ENCODE measurements at places on chromosomes 5 and 9. TPM values are rescaled to one million over a fixed set of nuclear protein-coding genes. Genes with fewer than 3 reads are reported as not detected.

Gene GPR21
- total RNA-seq: 1.2 TPM

DNA sequence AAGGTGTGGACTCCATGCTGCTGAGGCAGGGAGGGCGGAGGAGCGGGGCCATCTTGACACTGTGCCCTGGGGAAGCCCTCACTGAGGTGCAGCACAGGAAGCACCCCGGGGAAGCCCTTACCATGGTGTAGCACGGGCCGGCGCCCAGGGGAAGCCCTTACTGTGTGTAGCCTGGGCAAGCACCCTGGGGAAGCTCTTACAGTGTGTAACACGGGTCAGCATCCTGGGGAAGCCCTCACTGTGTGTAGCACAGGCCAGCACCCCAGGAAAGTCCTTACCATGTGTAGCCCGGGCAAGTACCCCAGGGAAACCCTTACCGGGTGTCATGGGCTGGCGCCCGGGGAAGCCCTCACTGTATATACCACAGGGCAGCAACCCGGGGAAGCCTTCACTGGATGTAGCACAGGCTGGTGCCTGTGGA is 62.6 kb upstream of the ZNF354B start:
- no peak for DNase-seq

DNA sequence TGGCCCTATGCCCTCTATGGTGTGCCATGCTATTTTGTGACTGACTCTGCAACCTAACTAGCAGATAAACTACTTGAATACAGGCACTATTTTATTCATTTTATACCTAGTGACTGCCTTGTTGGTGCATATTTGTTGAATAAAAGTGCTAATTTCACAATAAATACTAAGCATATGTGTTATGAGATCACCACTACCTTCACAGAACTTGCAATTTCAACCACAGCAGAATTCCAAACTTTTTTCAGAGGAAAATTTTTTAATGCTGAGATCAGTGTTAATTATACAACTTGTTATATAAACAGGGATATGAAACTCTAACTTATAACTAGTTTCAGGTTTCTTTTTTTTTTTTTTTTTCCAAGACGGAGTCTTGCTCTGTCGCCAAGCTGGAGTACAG is 94.8 kb downstream of the NR3C1 start:
- DNase-seq: no peak

Gene OTP
- total RNA-seq: 0.05 TPM

GRCh38 chr5:160097991-160098390 is 21.3 kb downstream of the PWWP2A start:
- no peak for DNase-seq

- no peak for DNase-seq
Observed at GRCh38 chr5:181120761-181121160, 10.2 kb downstream of the OR2V1 start.

Gene SAXO1
- not detected for total RNA-seq

All from activated CD8-positive, alpha-beta memory T cell treated with anti-CD3 and anti-CD28 coated beads, Interleukin-2, amount 10 ng/mL, durations not matched to agents 7 days and 5 days (primary cell).